ENCODE measurements at places on chromosomes 2 and 18.

- DNase-seq: no peak
These were observed 13.2 kb downstream of the CEP192 start for GRCh38 chr18:13004396-13004795.

DNA sequence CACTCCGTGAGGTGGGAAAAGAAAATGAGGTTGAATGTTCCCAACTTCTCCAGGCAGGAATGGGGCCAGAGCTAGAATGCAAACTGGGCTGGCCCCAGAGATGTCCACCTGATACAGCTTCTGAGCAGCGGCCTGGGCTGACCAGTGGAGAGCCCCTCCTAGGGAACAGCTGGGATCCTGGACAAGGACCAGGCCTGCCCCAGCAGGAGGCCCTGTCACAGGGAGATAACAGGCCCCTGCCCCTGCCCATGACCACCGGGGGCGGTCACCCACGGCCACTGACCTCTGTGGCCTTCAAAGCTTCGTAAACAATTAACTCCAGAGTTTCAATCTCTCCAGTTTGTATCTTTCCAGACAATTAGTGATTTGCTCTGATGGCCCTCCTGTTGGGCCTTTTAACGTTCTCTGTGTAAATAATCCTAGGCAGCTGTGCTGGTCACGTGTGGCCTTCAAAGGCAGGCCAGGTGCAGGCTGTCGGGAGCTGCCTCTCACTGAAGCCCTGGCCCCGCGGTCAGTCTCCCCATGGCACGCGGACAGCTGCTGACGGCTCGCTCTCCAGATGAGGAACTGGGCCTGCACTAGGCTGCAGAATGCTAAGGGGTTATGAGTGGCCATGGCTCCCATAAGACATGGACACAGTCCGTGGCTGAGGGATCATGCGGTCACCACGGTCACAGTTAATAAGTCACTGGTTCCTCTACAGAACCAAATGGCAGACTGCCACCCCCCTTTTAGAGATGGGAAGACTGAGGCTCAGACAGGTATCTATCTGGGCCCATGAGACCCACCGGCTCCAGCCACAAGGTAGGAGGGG is 9.2 kb downstream of the HS6ST1 start:
- peak; percentile 74 for DNase-seq

GRCh38 chr2:184336688-184337087 is 261.6 kb upstream of the ZNF804A start:
- no peak for DNase-seq

- DNase-seq: no peak
These were observed 6.4 kb downstream of the PAX3 start for GRCh38 chr2:222292149-222293134.

- DNase-seq: no peak
These were observed 1398.3 kb downstream of the DSC3 start for GRCh38 chr18:29644276-29644675.

DNA sequence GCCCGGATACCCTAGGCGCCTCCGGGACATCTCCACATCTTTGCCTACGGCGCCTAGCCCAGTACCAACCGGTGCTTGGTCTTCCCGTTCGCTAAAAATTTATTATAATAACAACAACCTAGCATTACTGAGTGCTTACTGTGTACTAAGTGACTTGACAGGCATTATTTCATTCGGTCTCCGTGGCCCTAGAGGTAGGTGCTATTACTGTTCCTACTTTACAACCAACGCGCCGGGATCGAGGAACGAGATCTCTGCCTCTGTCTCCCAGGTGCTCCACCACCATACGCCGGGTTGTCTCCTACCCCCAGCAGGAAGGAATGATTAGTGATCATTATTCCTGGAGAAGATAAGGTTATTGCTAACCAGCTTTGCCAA is 657 bp upstream of the BIN1 start:
- no peak for DNase-seq
